ENCODE measurements at places on chromosomes 6 and 20.

DNA sequence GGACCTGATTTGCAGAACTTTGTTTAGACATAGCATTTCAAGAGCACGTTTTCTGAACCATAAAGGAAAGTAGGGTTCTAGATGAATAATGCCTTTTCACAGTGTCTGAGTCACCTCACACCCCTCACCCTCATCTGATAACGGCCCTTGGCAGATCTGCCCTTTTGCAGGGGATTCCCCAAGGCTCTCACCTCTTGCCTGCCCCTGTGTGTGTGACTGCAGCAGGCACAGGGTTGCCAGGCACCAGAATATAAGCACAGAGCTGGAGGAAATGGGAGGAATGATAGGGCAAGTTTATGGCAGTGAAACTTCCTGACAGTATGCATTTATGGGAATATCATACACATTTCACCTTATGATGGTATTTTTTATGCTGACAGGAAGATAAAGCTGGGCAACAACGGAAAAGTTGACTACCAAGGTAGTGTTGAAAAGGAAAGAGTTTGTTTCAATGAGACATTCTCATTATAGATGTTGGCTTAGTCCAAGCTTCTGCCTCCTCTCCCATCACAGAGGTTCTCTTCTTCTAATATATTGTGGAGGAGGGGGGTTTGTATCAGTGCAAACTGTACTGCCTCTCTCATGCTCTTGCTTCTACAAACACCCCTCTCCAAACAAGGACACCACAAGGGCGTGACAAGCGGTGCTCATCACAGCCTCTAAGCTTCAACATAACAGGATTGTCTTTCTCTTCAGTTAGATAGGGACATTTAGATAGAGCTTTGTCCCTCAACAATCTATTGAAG, 101.5 kb upstream of the BACH2 start:
- no peak for DNase-seq

GRCh38 chr6:152167641-152168603, 360.4 kb downstream of the ESR1 start:
- DNase-seq, result no peak

DNA sequence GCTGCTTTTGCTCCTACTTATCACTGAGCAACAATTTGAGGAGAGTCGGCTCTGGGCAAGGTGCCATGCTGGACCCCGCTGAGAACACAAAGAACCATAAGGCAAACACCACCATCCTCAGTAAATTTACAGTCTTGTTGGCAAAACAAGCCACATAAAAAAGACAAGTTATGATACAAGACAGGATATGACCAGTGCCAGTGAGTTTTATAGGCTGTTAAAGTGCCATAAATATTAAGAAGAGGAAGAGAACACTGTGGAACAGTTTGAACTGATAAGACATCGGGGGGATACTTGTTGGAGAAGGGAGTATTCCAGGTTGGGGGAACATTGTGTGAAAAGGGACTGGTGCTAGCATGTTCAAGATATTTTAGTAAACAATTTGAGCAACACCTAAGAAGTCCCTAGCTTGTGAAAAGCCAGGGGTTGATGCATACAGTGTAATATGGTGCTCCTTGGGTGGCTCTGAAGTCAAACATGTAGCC, 25.3 kb upstream of the RIPOR2 start:
- no peak for DNase-seq

DNA sequence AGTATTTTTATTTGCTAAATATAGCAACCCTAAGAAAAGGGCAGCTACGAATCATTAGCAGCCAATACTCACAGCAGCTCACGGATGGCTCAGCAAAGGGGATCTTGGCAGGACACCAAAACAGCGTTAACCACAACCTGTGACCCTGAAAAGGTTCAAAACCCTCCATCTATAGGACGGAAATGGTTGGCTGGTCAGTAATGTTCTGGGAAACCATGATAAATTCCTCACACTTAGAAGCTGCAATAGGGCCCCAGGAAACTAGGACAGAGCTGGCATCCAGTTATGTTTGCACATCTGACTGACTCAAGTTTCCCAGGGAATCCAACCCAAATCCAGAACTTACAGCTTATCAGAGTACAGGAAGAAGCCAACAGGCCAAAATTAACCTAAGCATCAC, 30.9 kb upstream of the PTPRT start:
- no peak for DNase-seq

DNA sequence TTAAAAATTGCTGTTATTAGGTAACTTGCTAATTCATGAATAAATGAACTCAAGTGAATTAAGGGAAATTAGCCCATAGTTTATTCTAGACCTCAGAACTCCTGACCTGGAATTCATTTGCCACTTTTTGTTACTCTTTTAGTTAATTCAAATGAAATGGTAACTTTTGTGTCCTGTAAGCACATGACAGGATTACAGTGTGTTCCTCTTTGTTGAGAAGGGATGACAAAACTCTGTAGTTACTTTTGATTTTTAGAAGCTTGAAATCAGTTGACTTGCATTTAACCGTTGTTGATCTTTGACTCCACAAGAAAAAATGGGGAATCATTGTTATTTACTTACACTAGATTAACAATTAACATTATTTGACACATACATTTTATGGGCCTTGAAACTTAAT, 6.2 kb downstream of the SLC9A8 start:
- DNase-seq, result no peak

- DNase-seq, result no peak
Observed at GRCh38 chr20:4635781-4636180, 85.9 kb upstream of the PRND start.
